SHP77 (cell line): ENCODE measurements at places on chromosomes 11 and 22.
A peak's percentile ranks its signal among the peaks of the same experiment; 100 is the strongest.

DNA sequence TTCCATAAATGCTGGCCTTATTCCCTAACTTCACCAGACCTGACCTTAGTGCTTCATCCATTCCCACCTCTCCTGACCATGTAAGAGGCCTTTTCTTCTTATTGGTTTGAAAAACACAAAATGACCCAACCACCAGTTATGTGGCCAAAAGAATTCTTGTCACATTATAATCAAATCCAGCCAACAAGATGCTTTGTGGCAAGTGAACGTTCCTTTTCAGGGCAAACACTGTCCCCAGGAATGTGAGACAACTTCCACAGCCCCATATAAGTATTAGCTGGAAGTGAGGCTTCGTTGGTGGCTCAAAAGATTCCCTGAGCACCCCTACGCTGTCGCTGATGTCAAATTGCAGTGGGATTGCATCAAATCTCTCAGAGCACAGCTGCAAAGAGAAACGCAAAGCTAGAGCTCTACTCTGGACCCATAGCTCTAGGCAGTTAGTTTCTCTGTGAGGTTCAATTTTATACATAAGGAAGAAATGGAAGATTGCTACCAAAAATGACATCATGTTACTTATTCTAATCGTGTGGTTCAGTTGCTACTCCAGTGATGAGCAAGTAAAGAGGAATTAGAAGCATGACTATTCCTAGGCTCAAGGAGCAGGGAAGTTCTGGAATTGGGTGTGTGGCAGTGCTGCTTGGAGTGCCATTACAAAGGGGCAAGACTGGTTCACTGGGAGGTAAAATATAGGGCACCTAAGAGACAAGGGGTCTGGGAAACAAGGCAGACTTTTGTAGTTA lies 26.1 kb downstream of the GLYATL1 start:
- no peak for DNase-seq

- DNase-seq, result no peak
These were observed 257.6 kb downstream of the LUZP2 start for GRCh38 chr11:24754406-24754805.

- DNase-seq, result no peak
These were observed 4.2 kb upstream of the ZDHHC8 start for GRCh38 chr22:20127318-20127868.

- DNase-seq, result no peak
These were observed 25.4 kb upstream of the MUC5B start for GRCh38 chr11:1197431-1197885.

GRCh38 chr11:12186701-12187100 lies 76.3 kb downstream of the MICAL2 start:
- DNase-seq, result no peak

DNA sequence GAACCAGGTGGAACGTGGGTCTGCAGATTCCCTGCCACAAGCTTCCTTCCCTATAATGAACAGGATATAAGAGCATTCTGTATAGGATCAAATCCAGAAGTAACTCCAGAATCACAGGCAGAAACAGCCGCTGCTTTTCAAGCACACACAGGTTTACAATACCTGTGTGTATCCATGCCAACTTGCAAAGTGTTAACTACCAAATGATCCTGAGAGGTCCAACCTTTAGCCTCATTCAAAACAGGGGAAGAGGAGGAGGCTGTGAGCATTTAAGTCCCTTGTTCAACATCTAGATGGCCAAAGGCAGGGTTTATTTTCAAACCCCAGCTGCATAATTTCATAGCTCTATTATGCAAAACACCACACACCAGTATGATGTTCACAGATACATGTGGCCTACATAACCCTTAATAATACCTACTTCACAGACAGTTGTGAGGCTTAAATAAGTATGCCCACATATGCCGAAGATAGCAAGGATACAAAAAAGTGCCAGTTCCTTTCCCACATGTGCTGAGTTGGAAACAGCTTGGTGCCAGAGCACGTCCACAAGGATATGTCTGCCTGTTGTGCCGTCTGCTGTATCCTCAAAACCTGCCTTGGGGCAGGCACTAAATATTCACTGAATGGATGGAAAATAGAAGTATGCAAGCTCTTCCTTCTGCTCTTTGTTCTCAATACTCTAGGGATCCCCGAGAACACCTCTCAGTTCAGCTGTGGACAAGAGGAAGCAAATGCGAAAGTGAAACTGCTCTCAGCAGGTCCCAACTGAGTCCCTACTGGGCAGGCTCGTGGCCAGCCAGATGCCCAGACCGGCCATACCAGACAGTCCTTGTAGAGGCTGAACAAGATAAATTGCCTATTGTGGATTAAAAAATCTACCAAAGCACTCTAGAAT lies 66.8 kb downstream of the LARGE1 start:
- peak; percentile 61 for DNase-seq

DNA sequence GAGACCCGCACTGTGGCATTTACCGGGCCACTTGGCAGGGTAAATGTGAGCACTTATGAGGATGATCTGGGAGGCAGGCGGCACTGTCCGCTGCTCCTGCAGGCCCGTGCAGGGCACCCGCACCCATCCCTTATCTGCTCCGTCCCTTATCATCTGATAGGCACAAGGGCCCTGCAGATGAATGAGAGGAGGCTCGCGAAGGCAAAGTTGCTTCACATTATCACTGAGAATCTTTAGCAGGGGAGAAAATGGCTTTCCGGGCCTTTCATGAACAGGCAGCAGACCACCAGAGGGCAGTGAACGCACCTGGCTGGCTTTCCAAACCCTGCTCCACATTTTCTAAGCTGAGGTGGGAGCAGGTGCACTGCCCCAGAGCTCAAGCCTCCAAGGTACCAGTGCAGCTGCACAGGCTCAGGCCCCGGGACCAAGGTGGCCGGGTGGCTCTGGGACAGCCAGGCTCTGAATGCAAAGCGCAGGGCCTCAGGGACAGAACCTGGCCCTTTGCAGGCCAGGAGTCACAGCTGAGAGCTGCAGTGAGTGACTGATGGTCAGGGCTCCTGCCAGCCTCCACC lies 165.6 kb downstream of the SHANK2 start:
- peak; percentile 54 for DNase-seq

GRCh38 chr11:83682611-83682973 lies 396.4 kb upstream of the CCDC90B start:
- DNase-seq, result no peak

- no peak for DNase-seq
These were observed 5.1 kb downstream of the TRIM5 start for GRCh38 chr11:5679811-5680210.

GRCh38 chr22:45285263-45286058 lies 712 bp downstream of the UPK3A start:
- DNase-seq, result peak; percentile 43

DNA sequence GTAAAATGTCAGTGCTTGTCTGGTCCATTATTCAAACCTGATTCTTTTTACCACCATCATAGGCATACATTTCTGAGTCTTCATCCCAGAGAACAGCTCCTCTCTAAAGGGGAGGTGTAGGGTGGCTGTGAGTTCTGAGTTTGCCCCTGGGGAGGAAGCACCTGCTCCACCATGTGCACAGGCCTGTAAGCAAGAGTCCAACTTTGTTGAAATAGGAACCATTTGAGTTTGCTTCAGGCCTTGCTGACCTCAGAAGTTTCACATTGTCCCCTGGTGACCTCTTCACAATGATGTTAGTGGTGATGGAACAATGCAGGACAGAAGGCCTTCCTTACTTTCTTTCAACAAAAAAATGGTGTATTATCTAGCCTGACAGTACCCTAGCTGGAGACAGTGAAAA lies 54.6 kb upstream of the TOP3B start:
- no peak for DNase-seq

GRCh38 chr22:46007848-46008261 lies 30.9 kb upstream of the WNT7B start:
- peak; percentile 97 for DNase-seq

DNA sequence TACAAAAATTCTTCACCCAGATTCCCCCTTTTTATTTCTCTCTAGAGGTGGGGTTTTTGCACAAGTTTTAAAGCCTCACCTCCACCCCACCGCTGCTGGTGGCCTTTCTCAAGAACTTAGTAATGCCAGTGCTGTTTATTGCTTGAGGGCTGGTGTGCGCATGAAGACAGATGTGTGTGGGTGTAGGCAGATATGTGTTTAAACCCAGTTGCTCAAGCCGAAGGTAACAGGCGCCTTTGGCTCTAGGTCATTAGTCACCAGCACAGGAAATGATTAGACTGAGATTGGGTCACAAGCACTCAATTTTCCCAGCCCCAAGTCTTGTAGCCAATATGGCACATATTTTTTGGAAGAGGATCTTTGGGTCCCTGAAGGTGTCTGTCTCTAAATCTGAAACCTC lies 2.7 kb upstream of the CLMP start:
- DNase-seq, result no peak

GRCh38 chr22:43213051-43213450 lies 26.1 kb upstream of the TTLL12 start:
- DNase-seq, result no peak

DNA sequence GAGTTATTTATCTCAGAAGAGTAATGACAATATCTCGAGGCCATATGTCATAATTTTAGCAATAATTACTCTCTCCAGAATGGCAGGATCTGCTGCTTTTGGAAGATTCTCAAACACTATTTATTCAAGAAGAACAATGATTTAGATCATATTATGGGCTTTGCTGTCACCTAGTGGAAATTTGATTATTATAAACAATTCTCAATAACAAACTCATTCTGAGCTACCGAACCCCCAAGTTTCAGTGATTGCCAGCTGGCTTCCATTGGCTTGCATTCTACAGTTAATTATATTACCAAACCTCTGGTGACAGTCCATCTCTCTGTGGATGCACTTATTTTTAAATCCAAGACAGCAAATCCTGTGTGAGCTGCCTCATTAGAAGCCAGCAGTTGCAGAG lies 27.9 kb upstream of the SLC36A4 start:
- no peak for DNase-seq

DNA sequence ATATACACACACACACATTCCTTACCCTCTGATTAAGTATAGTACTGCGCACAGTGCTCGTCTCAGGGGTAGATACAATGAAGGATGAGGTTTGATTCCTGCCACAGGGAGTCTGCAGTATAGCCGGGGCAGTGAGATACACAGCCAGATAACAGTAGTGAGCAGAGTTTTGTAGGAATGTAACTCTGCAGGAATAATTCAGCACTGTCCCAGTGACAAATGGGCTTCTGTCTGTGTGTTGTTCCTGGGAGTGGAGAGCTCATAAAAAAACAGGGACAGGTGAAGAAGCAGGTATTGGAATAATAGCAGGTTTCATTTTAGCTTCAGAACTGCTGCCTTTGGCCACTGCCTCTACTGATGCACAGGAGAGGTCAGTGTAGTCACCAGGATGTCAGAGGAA lies 85.3 kb upstream of the OR9Q1 start:
- DNase-seq, result no peak

- no peak for DNase-seq
These were observed 3.5 kb upstream of the BACE1-AS start for GRCh38 chr11:117287668-117288067.

DNA sequence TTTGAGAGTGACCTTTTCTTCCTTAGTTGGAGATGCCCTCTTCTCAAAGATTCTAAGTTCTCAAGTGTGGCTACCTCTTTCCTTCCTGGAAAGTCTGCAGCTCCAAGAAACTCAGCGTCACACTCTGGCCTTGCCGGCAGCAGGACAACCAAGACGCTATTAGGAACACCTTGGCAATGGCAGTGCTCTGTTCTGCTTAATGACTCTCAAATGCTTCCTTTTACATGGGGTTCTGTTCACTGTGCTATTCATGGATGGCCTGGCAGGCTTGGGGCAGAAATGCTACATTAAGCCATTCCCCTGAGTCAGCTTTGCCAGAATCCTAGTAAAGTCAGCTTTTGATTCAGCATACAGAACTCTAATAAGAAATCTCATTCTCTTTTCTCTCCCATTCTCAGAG lies 25.9 kb downstream of the LARGE2 start:
- no peak for DNase-seq
